ENCODE measurements at places on chromosomes 3 and 15. TPM values are rescaled to one million over a fixed set of nuclear protein-coding genes. Genes with fewer than 3 reads are reported as not detected.

- H3K27ac ChIP-seq = peak overlapping the region; percentile 2
- no peak overlapping the region for H3K4me3 ChIP-seq
- H3K27me3 ChIP-seq = no peaks in the 10 kb centered on the region
- H3K36me3 ChIP-seq = no peaks in the 10 kb centered on the region
- peaks cover 29% of the 10 kb centered on the region for H3K4me1 ChIP-seq
These were observed 58.9 kb upstream of the FLNB start for GRCh38 chr3:57949344-57949743.

DNA sequence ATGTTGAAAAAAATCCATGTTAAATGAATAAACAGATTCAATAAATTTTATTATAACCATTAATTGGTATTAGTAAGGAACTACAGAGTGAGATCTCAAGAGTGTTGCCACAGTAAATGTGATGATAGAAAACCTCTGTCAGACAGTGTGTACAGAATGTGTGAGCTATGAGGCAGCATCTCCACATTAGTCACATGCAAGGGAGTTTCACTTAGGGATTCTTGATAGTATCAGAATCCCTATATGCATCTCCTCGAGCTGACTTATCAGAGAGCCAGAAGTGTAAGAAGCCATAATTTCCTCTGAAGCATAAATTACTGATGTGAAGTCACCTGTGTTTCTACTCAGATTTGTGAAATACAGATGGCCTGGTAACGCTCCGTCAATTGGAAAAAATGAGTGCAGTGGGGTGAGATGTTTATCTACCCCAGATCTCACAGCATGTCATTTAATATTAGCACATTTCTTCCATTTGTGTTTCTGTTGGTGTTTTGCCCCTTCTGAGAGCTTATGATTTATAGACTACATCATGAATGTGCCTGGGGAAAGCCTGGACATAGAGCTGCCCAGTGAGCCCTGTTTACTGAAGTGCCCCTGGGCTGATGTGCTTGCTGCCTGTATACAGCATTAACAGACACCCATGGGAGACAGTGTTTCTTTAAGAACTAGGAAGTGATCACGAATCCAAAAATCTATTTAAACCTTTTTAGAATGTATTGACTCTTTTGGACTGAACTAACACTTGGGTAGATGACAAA, 262.4 kb downstream of the CPNE4 start:
- H3K4me1 ChIP-seq = no peaks in the 10 kb centered on the region
- H3K36me3 ChIP-seq = no peaks in the 10 kb centered on the region
- no peak overlapping the region for H3K4me3 ChIP-seq
- no peak overlapping the region for H3K27ac ChIP-seq
- DNase-seq = no peak
- no peaks in the 10 kb centered on the region for H3K27me3 ChIP-seq

- H3K4me1 ChIP-seq = peaks cover 6% of the 10 kb centered on the region
- H3K4me3 ChIP-seq = peak overlapping the region; percentile 31
These were observed 6.4 kb upstream of the ANKDD1A start for GRCh38 chr15:64905119-64905831.

- H3K4me1 ChIP-seq = no peaks in the 10 kb centered on the region
- peaks cover 3% of the 10 kb centered on the region for H3K27me3 ChIP-seq
- DNase-seq = no peak
- no peaks in the 10 kb centered on the region for H3K36me3 ChIP-seq
These were observed 47.6 kb upstream of the TSEN2 start for GRCh38 chr3:12436514-12437220.

- no peak for DNase-seq
- H3K27me3 ChIP-seq = no peaks in the 10 kb centered on the region
- H3K36me3 ChIP-seq = no peaks in the 10 kb centered on the region
- no peaks in the 10 kb centered on the region for H3K4me1 ChIP-seq
These were observed 412.0 kb downstream of the FHIT start for GRCh38 chr3:60839246-60839645.

DNA sequence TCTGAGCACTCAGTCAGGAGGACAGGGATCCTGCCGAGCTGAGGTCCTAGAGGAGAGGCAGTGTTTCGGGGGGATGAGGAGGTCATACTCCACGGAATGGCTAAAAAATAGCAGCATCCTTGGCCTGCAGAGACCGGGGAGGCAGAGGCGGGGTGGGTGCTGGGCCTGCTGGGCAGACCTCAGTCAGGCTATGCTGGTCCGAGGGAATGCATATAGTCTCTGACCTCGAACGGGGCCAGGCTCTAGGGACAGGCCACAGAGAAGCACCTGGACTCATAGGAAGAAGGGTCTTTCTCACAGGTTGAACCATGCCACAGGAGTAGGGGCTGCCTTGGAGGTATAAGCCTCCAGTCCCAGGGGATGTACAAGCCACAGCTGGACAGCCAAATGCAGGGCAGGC, 14.0 kb upstream of the SKIC8 start:
- no peak overlapping the region for H3K4me3 ChIP-seq
- H3K36me3 ChIP-seq = no peaks in the 10 kb centered on the region
- no peaks in the 10 kb centered on the region for H3K27me3 ChIP-seq
- no peak for DNase-seq
- no peak overlapping the region for H3K27ac ChIP-seq

GRCh38 chr3:140434261-140434905, 243.5 kb upstream of the TRIM42 start:
- H3K27me3 ChIP-seq = no peaks in the 10 kb centered on the region
- H3K4me3 ChIP-seq = no peak overlapping the region
- DNase-seq = no peak

MRPL47 gene
- 14.5 TPM for total RNA-seq

GRCh38 chr15:72758182-72758581, 25.4 kb downstream of the ADPGK start:
- no peak overlapping the region for H3K27ac ChIP-seq
- peaks cover 91% of the 10 kb centered on the region for H3K36me3 ChIP-seq
- no peak for DNase-seq

- no peaks in the 10 kb centered on the region for H3K27me3 ChIP-seq
- peak overlapping the region; percentile 98 for H3K27ac ChIP-seq
- H3K4me1 ChIP-seq = peaks cover 23% of the 10 kb centered on the region
- H3K4me3 ChIP-seq = peak overlapping the region; percentile 83
These were observed 2.0 kb downstream of the FOXP1 start for GRCh38 chr3:71581457-71582035.

DNA sequence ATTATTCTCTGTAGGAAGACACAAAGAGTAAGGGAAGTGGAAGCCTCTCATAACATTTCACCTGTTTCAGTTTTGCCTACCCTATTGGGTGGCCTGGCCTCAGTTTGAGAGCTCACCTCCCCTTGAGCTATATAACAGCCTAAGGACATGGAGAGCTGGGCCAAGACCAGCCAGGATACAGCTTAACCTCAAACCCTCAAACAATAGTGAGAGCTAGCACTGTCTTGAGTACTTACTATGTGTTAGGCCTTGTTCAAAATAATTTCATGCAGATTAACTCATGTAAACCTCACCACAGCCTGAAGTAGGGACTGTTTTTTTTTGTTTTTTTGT, 15.0 kb upstream of the TBL1XR1 start:
- no peaks in the 10 kb centered on the region for H3K27me3 ChIP-seq
- no peak overlapping the region for H3K4me3 ChIP-seq
- H3K4me1 ChIP-seq = no peaks in the 10 kb centered on the region
- H3K27ac ChIP-seq = no peak overlapping the region
- no peak for DNase-seq
- no peaks in the 10 kb centered on the region for H3K36me3 ChIP-seq

DNA sequence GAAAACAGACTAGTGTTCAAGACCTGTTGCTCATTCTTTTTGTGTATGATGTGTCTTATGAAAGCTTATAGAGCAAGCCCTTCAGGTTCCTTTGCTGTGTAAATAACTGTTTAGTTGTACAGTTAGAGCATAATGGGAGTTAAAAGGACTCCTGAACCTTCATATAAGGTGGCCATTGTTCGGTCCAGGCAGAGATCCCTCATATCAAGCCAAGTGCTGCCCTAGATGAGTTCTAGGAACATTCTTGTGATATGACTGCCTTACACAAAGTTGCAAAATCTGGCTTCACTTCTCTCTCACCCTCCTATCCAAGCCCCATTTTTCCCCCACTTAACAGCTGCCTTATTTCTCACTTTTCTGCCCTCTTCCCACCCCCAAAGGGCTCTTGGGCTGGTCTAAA, 26.9 kb downstream of the GYG1 start:
- peaks cover 7% of the 10 kb centered on the region for H3K4me1 ChIP-seq
- no peak overlapping the region for H3K4me3 ChIP-seq
- peaks cover 19% of the 10 kb centered on the region for H3K36me3 ChIP-seq
- no peak overlapping the region for H3K27ac ChIP-seq

DNA sequence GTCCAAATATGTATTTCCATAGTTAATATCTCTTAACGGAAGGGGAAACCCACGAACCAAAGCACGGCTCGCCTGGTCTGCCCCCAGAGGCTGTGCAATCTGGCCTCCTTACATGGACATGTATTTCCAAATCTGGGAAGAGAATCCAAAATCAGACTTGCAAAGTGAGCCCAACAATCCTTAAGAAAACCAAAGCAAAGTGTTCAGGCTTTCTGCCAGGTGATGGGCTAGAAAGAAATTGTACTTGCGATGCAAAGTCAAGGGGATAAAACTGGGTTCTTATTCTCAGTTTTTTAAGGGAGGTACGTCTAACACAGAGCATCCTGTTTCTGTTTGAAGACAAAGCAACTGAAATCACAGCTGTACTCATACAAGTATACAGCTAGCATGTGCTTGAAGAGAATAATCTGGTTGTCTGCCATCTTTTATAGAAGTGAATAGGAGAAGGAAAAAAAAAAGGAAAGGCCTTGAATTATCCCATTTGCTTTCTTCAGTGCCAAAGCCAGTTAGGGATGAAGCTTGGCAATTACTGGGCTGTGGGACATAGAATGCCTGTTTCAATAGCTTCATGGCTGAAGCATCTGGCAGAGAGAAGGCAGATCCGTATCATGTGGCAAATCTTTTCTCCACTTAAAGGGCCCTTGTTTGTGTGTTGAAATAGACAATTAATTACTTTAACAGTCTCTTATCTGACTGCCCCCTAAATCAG, 48.4 kb downstream of the LRIG1 start:
- H3K4me1 ChIP-seq = peaks cover 58% of the 10 kb centered on the region
- H3K4me3 ChIP-seq = no peak overlapping the region
- peak overlapping the region; percentile 27 for H3K27ac ChIP-seq

DNA sequence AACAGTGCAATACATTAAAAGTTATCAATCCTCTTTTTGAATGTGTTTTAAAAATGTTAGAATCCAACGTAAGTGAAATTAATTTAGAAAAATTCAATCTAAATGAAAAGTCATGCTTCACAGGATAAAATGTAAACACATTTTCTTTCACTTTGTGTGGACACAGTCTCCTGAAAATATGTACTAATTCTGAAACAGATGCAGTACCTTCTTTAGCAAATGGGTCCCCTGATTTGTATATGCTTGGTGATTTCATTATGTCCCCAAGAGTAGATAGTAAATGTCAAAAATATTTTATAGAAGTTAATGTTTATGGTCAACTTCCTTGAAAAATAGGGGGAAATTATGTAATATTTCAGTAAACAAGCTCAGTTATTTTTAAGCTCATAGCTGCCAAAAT, 28.9 kb downstream of the FOXP1 start:
- no peaks in the 10 kb centered on the region for H3K27me3 ChIP-seq
- DNase-seq = no peak
- H3K27ac ChIP-seq = no peak overlapping the region
- H3K4me3 ChIP-seq = no peak overlapping the region
- no peaks in the 10 kb centered on the region for H3K36me3 ChIP-seq
- H3K4me1 ChIP-seq = no peaks in the 10 kb centered on the region

GRCh38 chr15:77454951-77455350, 34.3 kb downstream of the HMG20A start:
- H3K4me3 ChIP-seq = no peak overlapping the region
- peak overlapping the region; percentile 74 for H3K27ac ChIP-seq
- H3K36me3 ChIP-seq = peaks cover 4% of the 10 kb centered on the region
- no peaks in the 10 kb centered on the region for H3K27me3 ChIP-seq
- peaks cover 26% of the 10 kb centered on the region for H3K4me1 ChIP-seq

DNA sequence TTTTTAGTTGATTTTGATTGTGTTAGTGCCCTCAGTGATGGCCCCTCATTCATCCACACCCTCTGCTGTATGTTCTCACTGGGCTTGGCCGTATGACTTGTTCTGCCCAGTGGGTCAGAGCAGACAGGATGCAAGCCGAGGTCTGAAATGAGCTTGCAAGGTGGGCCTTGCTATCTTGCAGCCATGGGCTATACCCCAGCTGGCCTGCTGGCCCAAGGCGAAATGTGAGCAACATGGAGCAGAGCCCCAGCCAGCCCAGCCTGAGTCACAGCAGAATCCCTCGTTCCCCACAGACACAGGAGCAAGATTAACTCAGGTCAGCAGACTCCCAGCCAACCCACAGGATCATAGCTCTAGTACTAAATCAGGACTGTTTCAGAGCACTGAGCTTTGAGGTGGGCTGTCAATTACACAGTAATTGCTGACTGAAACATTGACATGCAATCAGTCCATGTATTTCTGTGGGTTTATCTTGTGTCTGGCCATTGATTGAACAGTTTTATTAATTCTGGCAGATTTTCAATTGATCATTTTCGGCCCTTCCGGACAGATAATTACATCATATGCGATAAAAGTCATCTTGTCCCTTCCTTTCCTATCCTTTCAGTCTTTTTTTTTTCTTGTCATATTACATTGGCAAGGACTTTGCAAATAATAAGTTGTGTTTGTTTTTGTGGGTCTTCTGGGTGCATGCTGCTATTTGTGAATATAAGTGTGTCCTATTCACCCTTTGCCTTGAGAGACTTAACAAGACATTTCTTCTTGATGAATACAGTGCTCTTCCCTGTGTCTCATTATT, 27.1 kb downstream of the KLF15 start:
- no peaks in the 10 kb centered on the region for H3K36me3 ChIP-seq
- DNase-seq = peak; percentile 22
- H3K27ac ChIP-seq = no peak overlapping the region
- H3K27me3 ChIP-seq = peaks cover 3% of the 10 kb centered on the region
- H3K4me1 ChIP-seq = no peaks in the 10 kb centered on the region
- H3K4me3 ChIP-seq = no peak overlapping the region

DNA sequence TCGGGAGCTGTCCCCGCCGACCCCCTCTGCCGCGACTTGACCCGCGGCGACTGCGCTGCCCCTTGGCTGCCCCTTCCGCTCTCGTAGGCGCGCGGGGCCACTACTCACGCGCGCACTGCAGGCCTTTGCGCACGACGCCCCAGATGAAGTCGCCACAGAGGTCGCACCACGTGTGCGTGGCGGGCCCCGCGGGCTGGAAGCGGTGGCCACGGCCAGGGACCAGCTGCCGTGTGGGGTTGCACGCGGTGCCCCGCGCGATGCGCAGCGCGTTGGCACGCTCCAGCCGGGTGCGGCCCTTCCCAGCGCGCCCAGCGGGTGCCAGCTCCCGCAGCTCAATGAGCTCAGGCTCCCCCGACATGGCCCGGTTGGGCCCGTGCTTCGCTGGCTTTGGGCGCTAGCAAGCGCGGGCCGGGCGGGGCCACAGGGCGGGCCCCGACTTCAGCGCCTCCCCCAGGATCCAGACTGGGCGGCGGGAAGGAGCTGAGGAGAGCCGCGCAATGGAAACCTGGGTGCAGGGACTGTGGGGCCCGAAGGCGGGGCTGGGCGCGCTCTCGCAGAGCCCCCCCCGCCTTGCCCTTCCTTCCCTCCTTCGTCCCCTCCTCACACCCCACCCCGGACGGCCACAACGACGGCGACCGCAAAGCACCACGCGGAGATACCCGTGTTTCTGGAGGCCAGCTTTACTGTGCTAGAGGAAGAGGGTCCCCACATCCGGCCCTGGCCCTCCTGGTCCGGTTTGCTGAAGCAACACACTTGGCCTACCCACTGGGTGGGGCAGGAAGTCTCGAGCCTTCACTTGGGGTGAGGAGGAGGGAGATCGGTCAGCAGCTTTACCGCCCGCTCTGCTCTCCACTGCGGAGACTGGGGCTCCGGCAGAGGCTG, at the start of gene RASSF1:
Gene RASSF1, minus strand, starts transcription at position 389 of the 882 bp plus-strand sequence. Its CDS starts 31 bp downstream, at position 358.
- H3K4me3 ChIP-seq = peak within 1 kb of the TSS; percentile 73
- H3K4me1 ChIP-seq = peaks cover 70% of the 10 kb centered on the region
- DNase-seq = no peak
- H3K27me3 ChIP-seq = no peaks in the 10 kb centered on the region

PLA1A gene
- total RNA-seq = not detected
